ENCODE measurements at places on chromosomes 3 and 15. TPM values are rescaled to one million over a fixed set of nuclear protein-coding genes. Genes with fewer than 3 reads are reported as not detected.
A peak's percentile ranks its signal among the peaks of the same experiment; 100 is the strongest.

DAZL gene
- total RNA-seq: not detected

FBLN2 gene
- total RNA-seq: not detected

RPL29 gene
- total RNA-seq: 1,927 TPM

ZBTB47 gene
- total RNA-seq: 0.55 TPM

XCR1 gene
- total RNA-seq: not detected

KIF7 gene
- total RNA-seq: 0.94 TPM

GPR171 gene
- total RNA-seq: 42.8 TPM

GRCh38 chr3:44045476-44046275 lies 196.0 kb upstream of the TOPAZ1 start:
- peak; percentile 68 for DNase-seq

DNA sequence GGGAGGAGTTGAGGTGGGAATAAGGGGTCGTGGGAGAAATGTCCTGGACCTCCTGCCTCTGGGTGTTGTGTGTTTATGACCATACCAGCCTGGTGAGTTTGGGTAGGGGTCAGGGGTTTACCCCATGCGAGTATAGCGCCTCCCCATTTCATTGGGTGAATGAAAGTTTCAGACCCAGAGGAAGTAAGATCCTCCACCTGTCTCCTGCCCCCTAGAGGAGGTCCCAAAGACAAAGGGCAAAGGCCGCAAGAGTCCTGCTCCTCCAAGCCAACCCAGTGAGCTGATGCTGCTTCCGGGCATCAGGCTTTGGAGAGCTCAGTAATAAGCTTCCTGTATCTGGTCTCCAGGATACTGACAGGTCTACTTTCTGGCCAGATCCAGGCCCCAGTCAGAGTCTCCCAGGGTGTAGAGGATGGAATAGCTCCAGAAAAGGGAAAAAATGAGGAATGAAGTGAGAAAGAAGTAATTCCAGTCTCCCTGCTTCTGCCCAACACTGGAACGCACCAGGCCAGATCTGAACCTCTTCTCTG lies 6.4 kb upstream of the TBC1D21 start:
- no peak for DNase-seq

DNA sequence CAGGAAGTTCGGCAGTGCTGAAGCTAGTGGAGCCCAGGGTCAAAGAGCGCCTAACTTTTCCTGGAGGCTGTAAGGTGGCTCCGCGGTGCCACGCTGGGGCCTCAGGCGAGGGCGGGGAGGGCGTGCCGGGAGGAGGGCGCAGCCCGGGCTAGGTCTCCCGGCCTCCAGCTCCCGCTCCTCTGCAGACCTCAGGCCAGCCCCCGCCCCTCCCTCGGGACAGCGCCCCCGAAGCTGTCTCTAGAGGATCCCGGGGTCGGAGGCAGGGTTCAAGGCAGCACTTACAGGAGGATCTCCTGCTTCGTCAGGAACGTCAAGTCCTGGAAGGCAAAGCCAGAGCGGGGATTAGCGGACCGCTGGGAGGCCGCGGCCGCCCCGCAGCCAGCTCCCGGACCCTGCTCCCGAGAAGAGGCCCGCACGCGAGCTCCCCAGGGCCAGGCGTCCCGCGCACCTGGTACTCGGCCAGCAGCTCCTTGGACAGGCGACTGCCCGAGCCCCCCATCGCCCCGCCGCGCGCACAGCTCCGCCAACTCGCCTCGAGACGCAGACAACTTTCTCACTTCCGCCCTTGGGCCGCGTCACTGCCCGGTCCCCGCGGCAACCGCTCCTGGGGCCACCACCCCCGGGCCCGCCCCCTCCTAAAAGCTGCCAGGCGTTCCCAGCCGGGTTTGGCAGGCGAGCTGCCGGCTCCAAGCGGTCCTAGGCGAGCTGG lies at the start of gene CIB1:
Gene CIB1 (minus strand): TSS at position 555 of the 709 bp plus-strand sequence. CDS start 56 bp downstream, at position 499.
- peak; percentile 98 for DNase-seq

DNA sequence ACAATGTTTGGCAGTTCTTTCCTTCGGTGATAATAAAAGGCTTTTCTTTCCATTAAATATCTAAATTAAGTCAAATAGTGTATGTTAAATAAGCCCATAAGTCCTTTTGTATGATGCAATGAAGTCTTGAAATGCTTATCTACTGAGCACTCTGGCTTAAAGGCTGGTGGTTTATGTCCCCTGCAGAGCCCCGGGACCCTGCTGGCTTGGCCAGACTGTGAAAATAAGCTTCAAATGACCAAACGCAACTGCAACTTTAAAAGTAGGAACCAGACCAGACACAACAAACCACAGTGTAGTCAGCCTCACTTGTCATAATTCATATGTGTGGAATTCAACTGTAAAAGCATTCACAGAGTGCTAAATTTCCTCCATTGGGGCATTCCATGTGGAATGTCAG lies 72.5 kb downstream of the FOXP1 start:
- DNase-seq: no peak

DNA sequence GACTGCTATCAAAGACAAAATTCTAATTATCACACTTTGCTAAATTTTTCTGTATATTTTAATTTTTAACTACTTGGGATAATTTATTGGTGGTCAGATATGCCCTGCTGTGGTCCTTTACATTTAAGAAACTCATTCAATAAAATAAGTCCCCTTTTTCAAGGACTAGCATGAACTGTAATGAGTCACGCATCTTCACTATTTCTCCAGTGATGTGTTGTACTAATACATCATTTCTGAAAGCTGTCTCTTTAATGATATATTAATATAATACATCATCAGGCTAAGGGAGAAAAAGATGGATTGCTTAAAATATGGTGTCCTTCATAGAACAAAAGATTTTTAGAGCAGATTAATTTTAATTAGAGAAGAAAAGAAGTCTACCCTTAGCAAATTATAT lies 901.4 kb downstream of the DIPK2A start:
- no peak for DNase-seq

DNA sequence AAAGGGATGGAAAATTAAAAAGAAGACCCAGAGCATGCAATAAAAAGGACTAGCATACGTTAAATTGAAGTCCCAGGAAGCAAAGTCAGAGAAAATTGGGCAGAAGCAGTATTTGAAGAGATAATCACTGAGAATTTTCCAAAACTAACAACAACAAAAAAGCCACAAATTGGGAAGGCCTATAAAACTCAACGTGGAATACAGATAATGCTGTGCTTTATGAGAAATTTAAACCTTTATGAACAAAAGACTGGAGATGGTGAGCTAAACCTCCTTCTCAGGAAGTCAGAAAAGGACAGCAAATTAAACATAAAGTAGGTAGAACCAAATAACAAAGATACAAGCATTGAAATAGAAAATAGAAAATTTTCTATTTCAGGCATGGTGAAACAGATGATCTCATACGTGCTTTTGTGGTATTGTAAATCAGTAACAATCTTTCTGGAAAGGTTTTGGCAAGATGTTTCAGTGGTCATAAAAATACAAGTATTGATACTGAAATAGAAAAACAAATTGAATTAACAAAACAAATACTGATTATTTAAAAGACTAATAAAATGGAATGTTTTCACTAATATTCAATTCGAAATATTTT lies 55.6 kb downstream of the LYSMD4 start:
- DNase-seq: no peak

- DNase-seq: peak; percentile 53
Measured at GRCh38 chr15:51750792-51751696, at the start of gene TMOD2. TSS of gene TMOD2 (plus strand) at chr15:51751597. CDS start at chr15:51766442, 14,845 bp downstream.

DNA sequence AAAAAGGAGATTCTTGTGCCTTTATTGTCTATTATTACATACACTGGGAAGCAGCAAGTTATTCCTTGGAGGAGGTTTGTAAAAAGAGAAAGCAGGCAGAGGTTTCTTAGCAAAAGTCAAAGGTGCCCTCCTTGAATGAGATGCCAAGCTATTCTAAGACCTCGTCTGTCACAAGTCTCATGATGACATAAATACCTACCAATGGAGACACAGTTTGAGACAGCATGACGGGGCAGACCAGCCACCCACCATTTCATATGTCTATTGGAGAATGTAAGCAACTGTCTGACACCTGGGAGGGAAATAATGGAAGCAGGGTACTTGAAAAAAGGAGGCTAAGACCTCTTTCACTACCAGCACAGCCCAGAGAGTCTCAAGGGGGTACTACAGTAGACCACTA lies 2.2 kb downstream of the RGMA start:
- DNase-seq: no peak

- DNase-seq: peak; percentile 38
Measured at GRCh38 chr15:61841466-61841865, 218.8 kb downstream of the VPS13C start.

GRCh38 chr3:117005274-117005673 lies 295.7 kb downstream of the TUSC7 start:
- no peak for DNase-seq

GRCh38 chr3:82078246-82078645 lies 316.8 kb upstream of the GBE1 start:
- DNase-seq: no peak

DNA sequence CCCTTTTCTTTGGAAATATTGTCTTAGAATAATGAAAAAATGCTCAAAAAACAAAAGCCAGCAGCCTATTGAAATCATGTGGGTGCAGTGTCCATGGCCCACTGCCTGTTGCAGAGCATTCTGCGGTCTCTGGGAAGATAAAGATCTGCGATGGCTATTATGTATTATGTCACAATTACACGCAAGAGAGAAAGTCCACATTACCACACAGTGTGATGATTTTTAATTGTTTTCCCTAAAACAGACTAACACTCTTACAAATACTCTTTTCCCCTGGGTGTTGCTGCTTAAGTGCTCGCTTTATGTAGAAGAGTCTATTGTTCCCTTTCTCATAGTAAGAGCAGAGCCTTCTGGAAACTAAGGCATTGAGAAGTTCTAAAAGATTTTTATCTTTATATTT lies 32.2 kb downstream of the SSR3 start:
- DNase-seq: no peak

DNA sequence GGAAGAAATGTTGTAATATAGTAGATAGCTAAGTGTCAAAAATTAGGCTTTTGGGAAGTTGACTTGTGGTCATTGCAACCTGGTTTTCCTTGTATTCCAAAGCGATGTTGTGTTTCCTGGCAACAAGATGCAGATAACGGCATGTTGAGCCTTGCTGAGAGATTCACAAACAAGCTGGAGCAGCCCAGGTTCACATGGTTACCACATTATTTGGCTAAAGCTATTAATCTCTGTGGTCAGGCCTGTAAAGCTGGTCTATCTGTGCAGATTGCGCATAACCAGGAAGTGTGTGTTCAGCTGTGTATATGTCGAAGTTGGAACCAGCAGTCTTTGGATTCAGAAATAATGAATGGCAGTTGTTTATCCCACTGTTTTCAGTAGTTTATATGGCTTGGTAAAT lies 6.6 kb downstream of the TIPARP start:
- DNase-seq: no peak

DNA sequence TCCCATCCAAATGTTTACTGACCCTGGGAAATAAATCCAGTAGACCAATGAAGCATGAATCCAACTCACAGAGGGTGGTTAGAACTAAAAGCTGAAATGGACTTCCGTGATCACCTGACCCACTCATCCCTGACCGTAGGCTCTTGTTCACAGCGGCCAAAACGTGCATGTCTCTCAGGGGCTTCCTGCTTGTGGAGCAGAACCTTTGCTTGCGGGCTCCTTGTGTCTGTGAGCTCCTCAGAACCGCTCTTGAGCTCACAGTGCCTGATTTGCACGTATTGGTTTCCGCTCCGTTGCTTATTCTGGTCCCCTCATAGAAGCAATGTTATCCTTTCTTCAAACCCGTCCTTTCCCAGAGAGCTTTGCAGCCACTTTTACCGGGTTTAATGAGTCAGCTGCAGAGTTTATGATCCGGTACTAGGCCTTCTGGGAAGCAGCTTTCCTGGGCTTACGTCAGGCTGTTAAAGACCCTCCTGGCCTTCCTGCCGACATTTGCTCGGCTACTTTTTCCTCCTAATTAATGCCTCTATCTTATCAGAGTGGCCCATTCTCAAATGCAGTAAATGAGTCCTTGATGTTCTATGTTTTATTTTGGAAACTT lies 35.4 kb downstream of the LIPC start:
- no peak for DNase-seq

DNA sequence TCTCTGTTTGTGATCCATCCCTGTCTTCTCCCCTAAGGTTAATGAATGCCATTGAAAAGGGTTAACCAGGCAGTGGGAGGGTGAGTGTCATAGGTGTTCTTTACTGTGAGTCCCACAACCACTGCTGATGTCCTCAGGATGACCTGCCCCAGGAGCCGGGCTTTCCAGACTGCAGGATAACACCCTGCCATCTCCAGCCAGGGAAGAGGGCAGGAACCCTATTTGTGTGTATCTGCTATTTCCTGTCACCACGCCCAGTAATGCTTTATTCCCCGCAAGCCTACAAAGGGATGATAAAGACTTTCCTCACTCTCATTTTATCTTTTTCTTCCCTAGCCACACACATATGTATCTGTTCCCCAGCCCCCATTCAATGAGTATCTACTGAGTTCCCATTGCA lies 15.6 kb upstream of the CTXND1 start:
- DNase-seq: no peak

GRCh38 chr15:80982205-80982604 lies 7.4 kb downstream of the MESD start:
- DNase-seq: peak; percentile 43

- no peak for DNase-seq
Measured at GRCh38 chr3:123840961-123841360, 43.2 kb downstream of the MYLK start.

- DNase-seq: peak; percentile 42
Measured at GRCh38 chr3:12194669-12195161, 36.0 kb upstream of the TIMP4 start.

DNA sequence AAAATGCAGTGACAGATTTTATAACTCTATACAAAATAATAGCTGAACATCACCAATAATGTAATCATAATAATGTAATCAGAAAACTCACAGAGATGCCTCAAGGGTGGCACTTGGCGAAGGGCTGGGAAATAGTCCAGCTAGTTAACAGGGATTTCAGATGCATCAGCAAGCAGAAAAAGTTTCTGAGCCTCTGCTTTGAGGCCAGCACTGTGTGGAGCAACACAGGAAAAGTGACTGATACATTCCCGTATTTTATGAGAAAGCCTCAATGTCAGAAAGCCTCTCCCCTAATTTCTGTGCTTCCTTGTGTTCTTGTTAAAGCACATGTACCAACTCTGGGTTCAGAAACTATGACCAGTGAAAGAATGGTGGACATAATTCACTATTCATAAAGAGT lies 304.8 kb downstream of the VPS13C start:
- no peak for DNase-seq

DNA sequence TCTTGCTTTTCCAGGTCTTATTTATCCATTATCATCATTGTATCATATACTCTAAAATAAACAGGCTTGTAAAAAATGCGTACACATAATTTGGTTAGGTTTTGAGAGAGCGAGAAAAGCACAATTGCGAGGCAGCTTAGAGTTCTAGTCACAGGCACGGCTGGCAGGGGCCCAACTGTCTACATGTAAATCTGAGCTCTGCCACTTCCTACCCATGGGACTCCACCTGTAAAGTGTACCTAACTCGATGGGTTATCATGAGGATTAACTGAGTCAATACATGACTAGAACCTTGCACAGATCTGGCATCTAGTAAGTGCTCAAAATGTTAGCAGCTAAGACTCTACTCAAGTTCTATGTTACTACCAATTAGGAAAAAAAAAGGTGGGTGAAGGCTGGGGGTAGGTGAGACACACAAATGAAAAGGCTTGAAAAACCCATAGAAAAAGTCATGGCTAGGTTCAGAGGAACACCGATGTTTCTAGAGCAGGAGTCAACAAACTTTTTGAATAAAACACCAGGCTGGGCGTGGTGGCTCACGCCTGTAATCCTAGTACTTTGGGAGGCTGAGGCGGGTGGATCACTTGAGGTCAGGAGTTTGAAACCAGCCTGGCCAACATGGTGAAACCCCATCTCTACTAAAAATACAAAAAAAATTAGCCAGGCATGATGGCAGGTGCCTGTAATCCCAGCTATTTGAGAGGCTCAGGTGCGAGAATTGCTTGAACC lies 36.2 kb downstream of the GLB1 start:
- peak; percentile 95 for DNase-seq

Measured in activated naive CD4-positive, alpha-beta T cell treated with anti-CD3 and anti-CD28 coated beads for 36 hours (primary cell).